Myocyte (in vitro differentiated cells): ENCODE measurements at places on chromosomes 2 and 18.

DNA sequence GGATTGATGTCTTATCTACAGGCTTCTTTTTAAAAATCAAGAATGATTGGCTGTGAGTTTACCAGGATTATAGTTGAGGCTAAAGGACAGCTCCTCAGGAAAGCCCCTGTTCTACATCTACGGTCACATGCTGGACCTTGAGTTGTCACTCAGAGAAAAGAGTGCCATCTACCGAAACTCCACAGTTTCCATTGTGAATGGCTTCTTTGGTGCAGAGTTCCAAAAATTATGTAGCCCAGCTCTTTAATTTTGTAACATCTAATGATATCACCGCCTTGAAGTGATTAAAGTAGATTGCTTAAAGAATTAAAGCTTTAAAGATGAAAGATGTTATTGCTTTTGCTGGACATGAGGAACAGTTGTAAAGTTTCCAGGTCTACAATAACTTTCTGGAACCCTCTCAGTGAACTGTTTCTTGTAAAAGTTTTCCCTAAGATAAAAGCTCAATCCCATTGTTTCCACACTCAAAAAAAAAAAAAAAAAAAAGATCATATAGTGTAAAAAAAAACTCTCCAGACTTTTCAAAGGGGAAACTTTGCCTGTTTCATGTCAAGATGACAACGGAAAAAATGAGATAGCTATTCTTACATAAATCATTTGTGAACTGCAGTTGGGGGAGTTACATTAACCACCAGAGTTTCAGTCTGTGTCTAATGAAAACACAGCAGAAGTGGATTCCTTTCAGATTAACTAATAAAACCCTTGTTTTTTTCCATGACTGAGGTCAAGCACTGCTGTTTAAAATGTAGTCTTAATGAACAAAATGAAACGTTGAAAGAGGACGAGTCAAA, 4.3 kb downstream of the COL3A1 start:
- DNase-seq = peak; percentile 90

GRCh38 chr2:207801259-207801658, 31.6 kb upstream of the FZD5 start:
- DNase-seq = no peak

GRCh38 chr2:207501802-207502576, 27.8 kb upstream of the CREB1 start:
- DNase-seq = peak; percentile 48

- DNase-seq = no peak
Observed at GRCh38 chr2:241214209-241214608, 25.7 kb downstream of the ANO7 start.

DNA sequence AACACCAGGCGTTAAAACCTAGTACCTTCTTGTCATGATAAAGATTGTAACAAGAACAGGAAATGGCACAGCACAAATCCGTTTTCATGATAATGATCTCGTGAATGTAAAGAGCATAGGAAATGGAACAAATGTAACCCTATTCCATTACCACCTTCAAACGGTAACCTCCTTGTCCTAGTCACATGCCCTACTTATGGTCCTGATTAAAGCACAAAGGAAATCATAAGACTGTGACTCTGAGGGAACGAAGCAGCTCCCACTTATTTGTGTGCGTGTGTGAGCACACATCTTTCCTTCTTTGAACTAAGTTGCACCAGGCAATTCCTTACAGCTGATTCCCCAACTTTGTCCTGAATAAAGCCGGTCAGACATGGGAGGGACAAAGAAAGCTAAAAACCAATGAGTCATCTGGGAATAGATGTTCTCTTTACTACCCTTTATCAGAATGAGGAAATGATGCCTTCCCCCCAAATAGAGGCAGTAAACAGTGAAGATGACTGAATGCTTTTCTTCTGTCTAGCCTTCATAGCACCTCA, 192.6 kb downstream of the IKZF2 start:
- DNase-seq = no peak

- DNase-seq = no peak
Observed at GRCh38 chr18:64127172-64127571, 21.7 kb downstream of the LINC00305 start.

- no peak for DNase-seq
Observed at GRCh38 chr18:63895190-63895589, 7.7 kb downstream of the SERPINB2 start.

DNA sequence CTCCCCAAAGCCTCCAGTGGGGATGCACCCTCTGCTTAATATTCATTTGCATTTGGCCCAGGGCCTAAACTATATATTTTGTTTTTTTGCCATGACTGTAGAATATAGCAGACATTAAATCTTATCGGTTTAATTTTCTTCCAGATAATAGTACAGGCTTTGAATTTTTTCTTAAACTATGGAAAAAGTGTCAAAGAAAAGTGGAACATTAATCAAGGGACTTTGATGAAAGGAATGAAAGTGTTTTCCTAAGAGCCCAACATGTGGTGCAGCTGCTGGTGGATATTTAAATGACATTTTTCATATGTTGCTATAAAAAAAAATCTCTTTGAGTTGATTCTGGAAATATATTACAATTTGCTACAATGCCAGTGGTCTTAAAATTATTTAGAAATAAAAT, 346.8 kb downstream of the CYP26B1 start:
- no peak for DNase-seq

DNA sequence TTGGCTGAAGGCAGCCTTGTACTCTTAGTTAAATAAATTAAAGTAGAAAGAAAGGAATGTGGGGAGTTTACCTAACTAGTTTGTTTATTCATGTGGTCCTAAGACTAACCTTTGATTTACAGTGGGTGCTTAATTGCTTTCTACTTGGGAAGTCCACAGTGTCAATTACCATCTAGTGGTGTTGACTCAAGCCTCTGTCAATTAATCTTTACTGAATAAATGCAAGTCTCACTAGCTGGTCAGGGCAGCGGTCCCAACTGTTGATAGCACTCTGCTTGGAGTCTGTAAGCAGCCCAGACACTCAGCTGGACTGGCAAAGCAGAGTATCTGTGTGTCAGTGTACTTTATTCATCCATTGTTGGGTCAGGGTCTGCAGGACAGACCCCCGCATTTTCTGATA, 15.8 kb downstream of the ZNF514 start:
- no peak for DNase-seq

DNA sequence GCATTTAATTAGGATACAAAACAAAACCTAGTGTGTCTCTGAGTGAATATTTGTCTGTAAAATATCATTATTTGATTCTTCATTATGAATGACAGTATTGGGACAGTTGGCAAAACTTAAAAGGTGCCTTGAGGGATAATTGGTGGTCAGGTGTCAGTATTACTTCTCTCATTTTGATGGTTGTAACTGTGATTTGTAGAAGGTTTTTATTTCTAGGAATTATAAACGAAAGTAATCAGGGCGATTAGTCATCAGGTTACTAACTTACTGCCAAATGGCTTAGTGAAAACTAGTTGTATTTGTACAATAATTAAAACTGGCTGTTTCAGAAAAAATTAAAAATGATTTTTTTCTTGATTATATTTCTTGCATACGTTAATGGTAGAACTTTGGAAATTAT, 117.6 kb downstream of the BIRC6 start:
- DNase-seq = no peak
